ENCODE measurements at places on chromosomes 7 and 10. TPM values are rescaled to one million over a fixed set of nuclear protein-coding genes. Genes with fewer than 3 reads are reported as not detected.

PLPP4 gene
- total RNA-seq = 0.62 TPM

TRIP6 gene
- total RNA-seq = 77.8 TPM

CAV2 gene
- 112 TPM for total RNA-seq

IKZF1 gene
- total RNA-seq = not detected

TRIM50 gene
- total RNA-seq = not detected

IFIT1B gene
- not detected for total RNA-seq
